ENCODE measurements at places on chromosomes 2 and 18. TPM values are rescaled to one million over a fixed set of nuclear protein-coding genes. Genes with fewer than 3 reads are reported as not detected.

- peaks cover 27% of the 10 kb centered on the region for H3K27me3 ChIP-seq
- H3K4me1 ChIP-seq = peaks cover 11% of the 10 kb centered on the region
- no peak overlapping the region for H3K4me3 ChIP-seq
- DNase-seq = no peak
- H3K36me3 ChIP-seq = no peaks in the 10 kb centered on the region
Measured at GRCh38 chr18:47417807-47418206, 166.3 kb upstream of the SKOR2 start.

DNA sequence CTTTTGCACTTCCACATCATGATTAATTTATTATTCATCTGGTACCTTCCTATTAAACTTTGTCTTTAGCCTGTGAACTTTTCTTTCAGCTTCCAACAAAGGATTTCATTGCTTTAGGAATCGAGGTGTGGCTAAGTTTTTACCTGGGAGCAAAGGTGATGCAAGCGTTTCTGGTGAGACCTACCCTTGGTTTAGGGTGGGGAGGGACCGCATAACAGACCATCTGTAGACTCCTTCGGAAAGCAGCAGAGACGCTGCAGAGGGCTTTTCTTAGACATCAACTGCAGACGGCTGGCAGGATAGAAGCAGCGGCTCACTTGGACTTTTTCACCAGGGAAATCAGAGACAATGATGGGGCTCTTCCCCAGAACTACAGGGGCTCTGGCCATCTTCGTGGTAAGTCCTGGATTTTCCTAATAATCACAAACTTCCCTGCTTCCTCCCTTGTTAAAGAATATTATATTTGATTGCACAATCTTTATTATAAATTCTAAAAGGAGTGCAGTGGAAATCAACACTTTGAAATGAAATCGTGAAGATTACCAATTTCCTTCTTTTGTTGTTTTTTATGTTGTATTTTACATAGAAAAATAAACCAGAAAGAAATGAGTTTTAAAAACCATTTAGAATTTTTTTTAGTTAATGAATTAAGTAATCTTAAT lies at the start of gene DSG3:
Gene DSG3, plus strand, starts transcription at position 212 of the 662 bp plus-strand sequence. Its CDS starts 137 bp downstream, at position 349.
- no peaks in the 10 kb centered on the region for H3K4me1 ChIP-seq
- H3K27me3 ChIP-seq = no peaks in the 10 kb centered on the region
- no peak within 1 kb of the TSS for H3K27ac ChIP-seq
- no peak for DNase-seq

- no peak overlapping the region for H3K4me3 ChIP-seq
- no peak for DNase-seq
- H3K27ac ChIP-seq = no peak overlapping the region
- peaks cover 16% of the 10 kb centered on the region for H3K27me3 ChIP-seq
Measured at GRCh38 chr2:8248623-8248957, 433.3 kb upstream of the ID2 start.

- H3K36me3 ChIP-seq = peaks cover 36% of the 10 kb centered on the region
- no peaks in the 10 kb centered on the region for H3K4me1 ChIP-seq
- no peak overlapping the region for H3K4me3 ChIP-seq
Measured at GRCh38 chr2:63424329-63425078, 163.8 kb downstream of the WDPCP start.

DNA sequence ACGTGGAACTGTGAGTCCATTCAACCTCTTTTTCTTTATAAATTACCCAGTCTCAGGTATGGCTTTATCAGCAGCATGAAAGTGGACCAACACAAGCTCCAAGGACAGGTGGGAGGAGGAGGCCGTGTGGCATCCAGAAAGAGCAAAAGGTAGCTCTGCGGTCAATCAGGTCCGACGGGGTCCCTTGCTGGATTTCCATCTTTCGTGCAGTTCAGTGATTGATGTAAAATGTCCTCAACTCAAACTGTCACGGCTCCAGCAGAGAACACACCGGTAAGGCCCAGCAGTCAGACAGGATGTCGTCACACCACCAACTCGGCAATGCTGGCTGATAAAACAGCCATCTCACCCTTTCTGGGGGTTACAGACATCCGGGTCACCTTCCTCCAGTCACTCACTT lies 123.3 kb downstream of the PXDN start:
- no peaks in the 10 kb centered on the region for H3K36me3 ChIP-seq
- DNase-seq = no peak
- H3K27ac ChIP-seq = no peak overlapping the region

- H3K27ac ChIP-seq = no peak overlapping the region
- no peaks in the 10 kb centered on the region for H3K4me1 ChIP-seq
- no peaks in the 10 kb centered on the region for H3K27me3 ChIP-seq
- no peak overlapping the region for H3K4me3 ChIP-seq
- no peak for DNase-seq
Measured at GRCh38 chr2:18991177-18992168, 366.9 kb downstream of the OSR1 start.

DNA sequence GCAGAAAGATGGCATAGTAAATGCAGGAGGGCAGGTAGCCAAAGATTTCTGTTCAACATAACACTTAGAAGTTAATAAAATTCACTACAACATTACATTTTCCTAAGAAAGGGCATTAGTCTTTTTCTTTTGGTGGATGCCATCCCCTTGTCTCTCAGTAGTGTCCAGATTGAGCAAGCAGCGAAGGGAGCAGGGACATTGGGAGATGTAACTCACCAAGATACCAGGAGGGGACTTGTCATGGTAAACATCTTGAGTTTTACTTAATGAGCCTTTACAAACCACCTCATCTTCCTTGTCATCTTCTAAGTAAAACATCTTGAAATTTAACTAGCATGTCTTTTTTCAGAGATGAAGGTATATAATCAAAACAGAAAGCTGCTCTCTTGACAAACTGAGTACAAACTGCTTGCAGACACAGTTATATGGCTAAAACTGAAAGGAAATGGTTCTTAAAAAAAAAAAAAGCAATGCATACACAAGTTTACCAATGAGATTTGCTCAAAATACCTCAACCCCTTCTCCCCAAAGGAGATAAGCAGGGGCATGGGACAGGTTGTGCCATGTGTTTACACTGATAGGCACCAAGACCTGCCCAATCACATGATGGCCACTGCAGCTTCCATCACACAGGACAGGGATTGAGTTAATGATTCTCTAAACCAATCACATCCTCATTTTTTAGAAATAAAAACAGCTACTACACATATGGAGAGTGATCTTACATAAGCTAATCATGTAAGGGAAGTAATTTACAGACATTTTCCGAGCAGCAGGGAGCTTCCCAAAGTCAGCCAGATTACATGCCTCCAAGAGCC lies 30.3 kb downstream of the LPIN2 start:
- no peaks in the 10 kb centered on the region for H3K27me3 ChIP-seq
- peak overlapping the region; percentile 50 for H3K4me3 ChIP-seq
- peaks cover 79% of the 10 kb centered on the region for H3K4me1 ChIP-seq

DNA sequence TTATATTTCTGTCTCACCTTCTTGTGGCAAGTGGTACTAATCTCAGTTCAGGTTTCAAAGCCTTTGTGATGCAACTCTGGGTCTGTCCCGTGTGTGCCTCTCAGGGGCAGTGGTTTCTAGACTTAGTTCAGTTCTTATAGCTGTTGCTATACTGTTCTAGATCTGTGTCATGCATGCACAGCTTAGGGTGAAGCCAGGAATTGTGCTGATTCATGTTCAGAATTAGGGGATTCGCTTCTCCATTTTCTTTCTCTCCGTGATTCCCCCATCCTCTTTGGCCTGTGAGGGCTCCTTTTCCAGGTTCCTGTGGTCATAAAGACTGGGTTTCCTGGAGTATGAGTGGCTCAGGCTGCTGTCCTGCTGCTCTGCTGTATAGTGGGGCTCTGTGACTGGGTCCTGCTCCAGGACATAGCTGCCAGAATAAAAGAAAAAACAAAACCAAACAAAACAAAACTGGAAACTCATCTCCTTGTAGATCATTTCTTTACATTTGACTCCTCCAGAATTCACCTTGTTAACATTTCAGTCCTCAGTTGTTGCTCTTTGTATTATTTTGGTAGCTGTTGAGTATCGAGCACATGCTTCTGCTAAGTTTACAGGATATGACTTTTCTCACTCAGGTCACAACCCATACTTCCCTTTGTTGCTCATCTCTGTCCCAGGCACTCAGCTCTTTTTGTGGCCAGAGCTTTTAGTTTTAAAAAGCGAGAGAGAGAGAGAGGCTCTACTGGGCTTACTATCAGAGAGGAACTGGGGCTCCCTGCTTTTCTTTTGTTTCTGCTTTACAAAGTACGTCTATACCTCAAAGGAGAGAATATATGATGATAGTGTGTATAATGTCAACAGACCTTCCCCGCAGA lies 34.2 kb downstream of the CERS6 start:
- peak overlapping the region; percentile 88 for H3K27ac ChIP-seq
- H3K4me3 ChIP-seq = peak overlapping the region; percentile 66

DNA sequence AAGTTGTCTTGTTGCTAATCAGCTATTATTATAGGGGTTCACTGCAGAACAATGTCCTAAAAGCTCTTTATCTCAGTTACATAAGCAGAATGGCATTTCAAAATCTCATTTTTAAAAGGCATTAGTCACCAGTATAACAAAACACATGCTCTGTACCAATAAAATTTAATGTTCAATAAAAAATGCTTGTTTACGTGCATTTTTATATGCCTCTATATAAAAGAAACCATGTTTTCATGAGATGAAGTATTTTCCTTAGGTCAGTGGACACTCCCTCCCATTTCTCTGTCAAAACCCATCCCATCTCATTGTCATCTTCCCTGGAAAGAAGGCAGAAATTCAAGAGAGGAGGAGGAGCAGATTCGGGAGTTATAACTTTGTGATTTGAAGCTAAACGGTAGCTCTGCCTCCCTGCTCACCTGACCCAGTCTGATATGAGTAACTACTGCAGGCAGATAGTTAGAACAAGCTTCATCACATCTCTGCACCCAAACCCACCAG lies 231.9 kb upstream of the SIX2 start:
- DNase-seq = no peak
- peaks cover 26% of the 10 kb centered on the region for H3K27me3 ChIP-seq
- H3K36me3 ChIP-seq = no peaks in the 10 kb centered on the region
- H3K27ac ChIP-seq = no peak overlapping the region
- H3K4me3 ChIP-seq = no peak overlapping the region
- peaks cover 1% of the 10 kb centered on the region for H3K4me1 ChIP-seq

GRCh38 chr18:51038110-51038509 lies 8.1 kb downstream of the SMAD4 start:
- no peak overlapping the region for H3K4me3 ChIP-seq
- H3K4me1 ChIP-seq = peaks cover 81% of the 10 kb centered on the region
- no peak for DNase-seq
- no peaks in the 10 kb centered on the region for H3K27me3 ChIP-seq
- H3K27ac ChIP-seq = no peak overlapping the region

- no peak for DNase-seq
- no peaks in the 10 kb centered on the region for H3K36me3 ChIP-seq
- H3K27me3 ChIP-seq = no peaks in the 10 kb centered on the region
- no peak overlapping the region for H3K4me3 ChIP-seq
- H3K4me1 ChIP-seq = no peaks in the 10 kb centered on the region
Measured at GRCh38 chr2:80621656-80622055, 317.1 kb upstream of the LRRTM1 start.

GRCh38 chr2:160200921-160201320 lies 849 bp upstream of the ITGB6 start:
- peaks cover 3% of the 10 kb centered on the region for H3K4me1 ChIP-seq
- no peaks in the 10 kb centered on the region for H3K36me3 ChIP-seq
- no peak for DNase-seq
- no peak overlapping the region for H3K4me3 ChIP-seq

DNA sequence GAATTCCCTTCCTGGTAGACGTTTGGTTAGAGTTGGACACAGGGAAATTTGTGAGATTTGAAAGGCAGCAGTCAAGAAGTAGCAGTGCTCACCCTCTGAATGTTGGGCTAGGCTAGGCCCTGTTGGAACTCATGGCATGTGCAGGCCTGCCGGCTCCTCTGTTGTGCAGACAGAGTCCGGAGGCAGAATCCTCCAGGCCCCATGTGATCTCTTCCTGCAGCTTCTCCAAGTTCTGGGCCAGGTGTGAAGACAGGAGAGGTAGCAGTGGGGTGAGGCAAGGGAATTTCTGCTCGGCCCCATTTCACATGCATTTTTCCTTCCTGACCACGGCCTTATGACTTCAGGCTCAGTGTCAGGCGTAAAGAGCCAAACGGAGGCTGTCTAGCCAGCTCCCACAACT lies 36.9 kb upstream of the RAB31 start:
- DNase-seq = no peak
- H3K4me1 ChIP-seq = peaks cover 15% of the 10 kb centered on the region
- H3K27me3 ChIP-seq = no peaks in the 10 kb centered on the region
- H3K4me3 ChIP-seq = no peak overlapping the region
- no peaks in the 10 kb centered on the region for H3K36me3 ChIP-seq
- H3K27ac ChIP-seq = no peak overlapping the region

DNA sequence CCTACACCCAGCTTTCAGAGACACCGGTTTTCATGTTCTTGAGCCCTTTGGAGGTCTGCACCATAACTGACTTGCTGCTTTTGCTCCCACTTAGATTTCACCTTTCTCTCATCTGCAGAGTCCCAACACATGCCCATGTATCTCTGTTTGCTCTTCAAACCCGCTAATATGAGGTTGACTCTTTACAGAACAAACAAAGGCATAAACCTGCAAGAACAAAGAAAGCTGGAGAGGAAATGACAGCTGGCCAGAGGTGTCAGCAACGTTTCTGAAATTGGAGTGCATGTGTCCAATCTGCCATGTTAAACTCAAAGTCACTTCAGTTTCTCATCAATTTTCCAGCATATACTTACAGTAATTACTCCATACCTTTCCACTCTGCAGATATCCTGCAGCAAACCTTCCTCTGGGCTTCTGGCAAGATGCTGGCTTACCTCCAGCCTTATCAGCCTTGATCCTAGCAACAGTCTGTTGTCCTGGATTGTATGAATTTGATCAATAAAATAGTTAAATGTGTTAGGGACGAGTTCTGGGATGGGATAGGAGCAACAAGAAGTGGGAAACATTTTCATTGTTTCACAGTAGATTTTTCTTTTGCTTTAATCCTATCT lies 157.4 kb downstream of the FHOD3 start:
- peaks cover 4% of the 10 kb centered on the region for H3K27me3 ChIP-seq
- no peak overlapping the region for H3K4me3 ChIP-seq
- H3K4me1 ChIP-seq = no peaks in the 10 kb centered on the region
- H3K36me3 ChIP-seq = no peaks in the 10 kb centered on the region
- DNase-seq = no peak
- H3K27ac ChIP-seq = no peak overlapping the region

DNA sequence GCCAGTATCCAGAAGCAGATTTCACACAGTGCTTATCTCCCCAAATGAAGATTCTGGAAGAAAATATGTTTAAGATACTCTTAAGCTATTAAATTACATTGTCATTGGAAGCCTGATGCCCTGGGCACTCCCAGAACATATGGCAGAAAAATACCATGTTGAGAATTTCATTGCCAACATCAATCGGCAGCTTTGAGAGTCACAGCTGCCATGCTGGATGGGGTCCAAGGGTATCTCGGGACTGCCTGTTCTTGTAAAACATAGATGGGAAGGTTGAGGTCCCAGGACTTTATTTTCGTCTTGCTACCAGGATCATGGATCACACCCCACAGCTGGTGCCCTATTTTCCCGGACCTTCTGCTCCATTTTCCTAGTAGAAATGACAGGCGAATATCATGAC lies 632.5 kb downstream of the SUCLG1 start:
- no peaks in the 10 kb centered on the region for H3K4me1 ChIP-seq
- DNase-seq = no peak
- no peak overlapping the region for H3K4me3 ChIP-seq
- no peaks in the 10 kb centered on the region for H3K36me3 ChIP-seq

ZNF385B gene
- not detected for total RNA-seq

RSAD2 gene
- 0.67 TPM for total RNA-seq

UGT1A6 gene
- not detected for total RNA-seq

MPP4 gene
- not detected for total RNA-seq

HOXD8 gene
- not detected for total RNA-seq

GYPC gene
- total RNA-seq = 50.1 TPM

POTEI gene
- total RNA-seq = not detected

GDF7 gene
- total RNA-seq = 5.9 TPM

FSIP2 gene
- 0.07 TPM for total RNA-seq

WDCP gene
- total RNA-seq = 20.6 TPM

PARD3B gene
- not detected for total RNA-seq
